ENCODE measurements at places on chromosomes 1 and 21.

GRCh38 chr1:242534753-242535152 is 10.3 kb upstream of the PLD5 start:
- no peak for DNase-seq

DNA sequence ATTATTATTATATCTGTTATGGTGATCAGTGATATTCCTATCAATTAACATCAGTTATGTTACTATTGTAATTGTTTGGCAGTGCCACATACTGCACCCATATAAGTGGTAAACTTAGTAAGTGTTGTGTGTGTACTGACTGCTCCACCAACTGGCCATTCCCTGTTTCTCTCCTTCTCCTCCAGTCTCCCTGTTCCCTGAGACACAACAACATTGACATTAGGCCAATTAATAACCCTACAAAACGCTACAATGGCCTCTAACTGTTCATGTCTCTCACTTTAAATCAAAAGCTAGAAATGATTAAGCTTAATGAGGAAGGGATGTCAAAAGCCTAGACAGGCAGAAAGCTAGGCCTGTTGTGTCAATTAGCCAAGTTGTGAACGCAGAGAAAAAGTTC is 6.6 kb upstream of the THRAP3 start:
- DNase-seq, result no peak

- no peak for DNase-seq
Observed at GRCh38 chr1:91608876-91609275, 108.2 kb downstream of the CDC7 start.

- DNase-seq, result peak; percentile 1
Observed at GRCh38 chr1:185045814-185046492, 595 bp downstream of the RNF2 start.

DNA sequence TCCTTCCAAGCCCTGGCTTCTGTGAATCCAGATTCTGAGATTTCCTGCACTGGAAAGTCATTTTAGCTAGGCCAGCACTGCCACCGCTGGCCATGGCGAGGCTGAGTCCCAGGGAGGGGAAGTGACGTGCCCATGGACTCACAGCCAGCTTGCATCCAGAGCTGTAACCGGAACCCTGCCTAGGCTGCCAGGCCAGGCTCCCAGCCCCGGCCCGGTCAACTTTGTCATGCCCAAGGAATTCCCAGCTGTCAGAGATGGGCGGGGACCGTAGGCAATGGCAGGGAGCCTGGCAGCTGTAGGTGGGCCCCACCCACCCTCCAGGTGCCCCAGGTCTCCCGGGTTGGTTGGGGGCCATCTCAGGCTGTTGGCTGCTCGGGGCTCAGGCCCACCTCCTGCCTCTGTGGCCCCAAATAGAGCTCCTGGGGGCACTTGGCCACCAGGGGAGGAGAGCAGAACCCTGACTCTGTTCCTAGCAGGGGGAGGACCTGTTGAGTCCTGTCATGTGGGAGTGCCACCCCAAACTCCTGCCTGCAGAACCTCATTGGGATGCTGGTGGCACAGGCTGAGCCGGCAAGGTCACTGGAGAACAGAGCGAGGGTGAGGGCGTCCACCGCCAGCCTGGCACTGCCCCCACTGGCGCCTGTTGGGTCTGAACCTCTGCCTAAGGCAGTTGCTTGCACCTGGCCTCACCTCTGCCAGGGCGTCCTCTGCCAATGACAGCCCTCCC is 57.8 kb downstream of the FOXO6 start:
- DNase-seq, result no peak

DNA sequence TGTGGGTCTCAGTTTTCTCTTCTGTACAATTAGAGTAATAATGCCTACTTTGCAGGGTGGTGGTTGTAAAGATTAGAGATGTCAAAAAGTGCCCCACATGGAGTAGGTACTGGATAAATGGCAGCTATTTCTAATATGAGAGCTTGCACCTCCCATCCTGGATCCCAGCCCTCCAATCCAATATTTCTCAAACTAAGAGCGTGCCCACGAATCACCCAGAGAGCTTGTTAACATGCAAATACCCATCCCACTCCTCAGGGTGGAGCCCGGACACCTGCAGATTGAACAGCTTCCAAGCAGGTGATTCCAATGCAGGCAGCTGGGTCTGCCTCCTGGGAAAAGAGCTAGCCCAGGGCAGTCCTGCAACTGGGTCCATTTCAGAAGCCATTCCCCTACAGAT is 33.0 kb downstream of the LRRN2 start:
- no peak for DNase-seq

DNA sequence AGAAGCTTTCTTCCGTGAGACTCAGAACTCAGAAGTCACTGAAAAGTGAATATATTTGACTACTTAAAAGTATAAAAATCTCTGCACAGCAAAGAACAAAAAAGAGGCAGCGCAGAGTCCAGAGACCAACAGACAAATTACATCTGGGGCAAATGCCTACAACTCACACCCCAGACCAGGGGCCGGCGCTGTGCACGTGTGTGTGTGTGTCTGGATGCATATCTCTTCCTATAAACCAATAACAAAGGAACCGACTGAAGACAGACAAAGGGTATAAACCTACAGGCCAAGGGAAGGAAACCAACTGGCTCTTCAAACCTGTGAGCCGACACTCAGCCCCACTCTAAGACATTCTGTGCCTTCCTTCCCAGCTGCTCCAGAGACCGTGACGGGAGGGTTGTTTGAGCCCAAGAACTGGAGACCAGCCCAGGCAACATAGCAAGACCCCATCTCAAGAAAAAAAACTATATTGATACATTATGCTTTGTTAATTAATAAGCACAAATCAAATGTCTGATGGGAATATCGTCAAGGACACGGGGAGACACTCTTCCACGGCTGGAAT is 18.8 kb downstream of the WNT9A start:
- no peak for DNase-seq

GRCh38 chr1:241356519-241357365 is at the start of gene RGS7:
TSS of gene RGS7 (minus strand) at chr1:241357205.
- no peak for DNase-seq

- DNase-seq, result no peak
Observed at GRCh38 chr1:59350521-59350920, 53.6 kb downstream of the FGGY start.

GRCh38 chr1:189217646-189218045 is 1260.0 kb downstream of the BRINP3 start:
- DNase-seq, result no peak

DNA sequence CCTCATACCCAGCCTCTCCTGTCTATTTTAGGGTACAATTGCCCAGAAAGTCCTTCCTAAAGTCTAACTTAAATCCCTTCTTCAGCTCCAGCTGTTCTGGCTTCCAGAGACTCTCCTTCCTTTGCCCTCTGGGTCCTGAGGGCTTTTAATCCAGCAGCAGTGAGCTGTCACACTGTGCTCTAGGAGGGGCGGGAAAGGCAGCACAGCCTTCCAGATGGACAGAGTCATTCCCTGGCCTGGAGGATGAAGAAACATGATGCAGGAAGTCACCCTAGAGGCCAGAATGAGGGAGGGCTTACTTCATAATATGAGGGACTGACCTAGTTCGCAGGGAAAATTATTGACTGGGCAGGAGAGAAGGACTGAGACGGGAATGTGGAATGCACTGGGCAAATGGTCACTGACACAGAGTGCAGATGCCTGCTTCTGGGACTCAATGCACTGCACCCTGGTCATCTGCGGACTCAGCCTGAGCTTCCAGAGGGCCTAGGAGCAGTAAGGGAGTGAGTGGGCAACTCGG is 1.3 kb downstream of the SH2D2A start:
- no peak for DNase-seq

GRCh38 chr1:93608187-93609109 is 73.2 kb downstream of the BCAR3 start:
- no peak for DNase-seq

DNA sequence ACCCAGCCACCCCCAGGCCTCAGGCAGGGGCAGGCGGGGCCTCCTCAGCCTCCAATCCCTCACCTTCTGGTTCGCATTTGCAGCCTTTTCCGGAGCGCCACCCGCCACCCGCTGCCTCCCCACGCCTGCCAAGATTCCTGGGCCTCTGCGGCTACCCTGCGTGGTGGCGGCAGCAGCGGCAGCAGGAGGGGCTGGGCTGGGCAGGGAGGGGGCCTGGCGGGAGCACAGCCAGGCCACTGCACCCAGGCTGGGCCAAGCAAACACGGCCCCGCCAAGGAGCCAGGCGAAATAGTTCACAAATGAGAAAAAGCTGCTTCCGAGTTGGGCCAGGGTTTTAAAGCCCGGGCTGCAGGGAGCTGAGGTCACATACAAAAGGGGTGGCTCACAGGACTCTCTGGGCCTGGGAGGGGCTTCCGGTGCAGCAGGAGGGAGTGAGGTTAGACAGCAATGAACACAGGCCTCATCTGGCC is 9.8 kb downstream of the COL8A2 start:
- no peak for DNase-seq

GRCh38 chr1:33323663-33324477 is 3.0 kb upstream of the A3GALT2 start:
- DNase-seq, result no peak

DNA sequence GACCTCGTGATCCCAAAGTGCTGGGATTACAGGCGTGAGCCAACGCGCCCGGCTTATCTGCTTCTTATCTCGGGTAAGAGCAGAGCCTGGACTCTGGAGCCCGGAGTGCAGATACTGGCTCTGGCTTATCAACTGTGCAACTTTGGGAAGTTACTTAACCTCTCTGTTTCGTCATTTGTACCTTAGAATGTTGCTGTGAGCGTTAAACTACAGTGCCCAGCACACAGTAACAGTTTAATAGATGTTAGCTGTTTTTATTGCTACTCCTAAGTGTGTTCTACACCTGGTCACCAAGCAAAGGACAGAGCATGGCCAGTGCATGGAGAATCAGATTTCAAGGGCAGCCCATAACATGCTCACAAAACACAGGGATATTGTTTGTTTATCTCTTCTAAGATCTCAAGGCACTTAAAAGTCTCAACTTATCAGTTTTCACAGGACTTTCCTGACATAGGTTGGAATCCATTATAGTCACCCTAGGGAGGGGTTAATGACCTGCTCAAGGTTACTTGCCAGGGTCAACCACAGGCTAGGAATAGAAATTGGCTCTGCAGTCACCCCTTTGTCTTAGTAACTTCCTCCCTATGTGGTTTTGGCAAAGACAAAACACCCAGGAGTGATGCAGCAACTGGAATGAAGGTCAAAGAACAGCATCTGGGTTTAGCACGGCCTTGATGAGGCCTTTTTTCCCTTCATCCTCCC is 22.5 kb upstream of the SRP9 start:
- no peak for DNase-seq

GRCh38 chr1:3564921-3565831 is 46.1 kb downstream of the MEGF6 start:
- no peak for DNase-seq

GRCh38 chr1:150576794-150577556 is 2.4 kb downstream of the MCL1 start:
- DNase-seq, result no peak

DNA sequence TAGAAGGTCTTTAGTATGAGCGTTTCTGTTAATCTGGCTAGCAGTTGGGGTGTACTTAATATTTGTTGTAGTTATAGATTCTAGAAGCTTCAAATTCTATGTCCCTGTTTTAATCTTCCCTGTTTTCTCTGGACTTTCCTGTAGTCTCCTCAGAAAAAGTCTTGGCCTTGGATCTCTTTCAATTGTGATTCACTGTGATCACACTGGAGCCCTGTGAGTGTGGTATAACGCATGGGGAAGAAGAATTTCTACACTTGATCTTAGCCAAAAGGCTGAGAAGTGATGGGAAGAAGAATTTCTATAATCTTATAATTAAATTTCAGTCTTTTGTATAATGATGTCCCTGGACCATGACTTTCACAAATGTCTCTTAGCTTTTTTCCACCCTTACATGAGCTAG is 36.7 kb upstream of the COP1 start:
- DNase-seq, result no peak

GRCh38 chr1:226990133-226990716 is 50.1 kb downstream of the COQ8A start:
- DNase-seq, result no peak

DNA sequence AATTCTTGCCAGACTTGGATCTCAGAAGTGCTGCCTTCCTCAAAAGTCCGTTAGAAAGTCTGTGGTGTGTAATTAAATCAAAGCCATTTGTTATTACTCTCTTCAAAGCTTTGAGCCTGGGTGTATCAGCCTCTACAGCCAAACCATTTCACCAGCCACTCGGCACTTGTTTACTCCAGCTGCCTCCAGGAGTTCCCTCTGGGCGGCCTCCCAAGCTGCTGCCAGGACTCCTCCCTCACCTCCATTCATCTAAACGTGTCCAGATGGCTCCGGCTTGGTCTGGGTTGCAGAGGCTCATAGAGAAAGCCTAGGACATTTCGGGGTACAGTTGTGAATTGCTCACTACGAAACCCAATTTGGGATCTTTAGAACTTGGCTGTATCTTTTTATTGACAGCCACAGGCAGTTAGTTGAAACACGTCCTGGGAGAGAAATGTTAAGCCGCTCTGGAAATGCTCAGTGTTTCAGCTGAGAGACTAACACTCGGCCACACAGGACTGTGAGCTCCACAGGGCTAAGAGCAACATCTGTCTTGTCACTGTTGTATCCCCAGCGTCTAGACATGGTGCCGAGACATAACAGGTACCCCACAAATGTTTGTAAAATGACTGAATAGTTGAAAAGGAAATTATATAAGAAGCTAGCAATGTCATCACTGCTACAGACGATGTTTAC is 116.9 kb upstream of the NGF start:
- no peak for DNase-seq

- no peak for DNase-seq
Observed at GRCh38 chr1:211066781-211067384, 67.1 kb downstream of the KCNH1 start.

DNA sequence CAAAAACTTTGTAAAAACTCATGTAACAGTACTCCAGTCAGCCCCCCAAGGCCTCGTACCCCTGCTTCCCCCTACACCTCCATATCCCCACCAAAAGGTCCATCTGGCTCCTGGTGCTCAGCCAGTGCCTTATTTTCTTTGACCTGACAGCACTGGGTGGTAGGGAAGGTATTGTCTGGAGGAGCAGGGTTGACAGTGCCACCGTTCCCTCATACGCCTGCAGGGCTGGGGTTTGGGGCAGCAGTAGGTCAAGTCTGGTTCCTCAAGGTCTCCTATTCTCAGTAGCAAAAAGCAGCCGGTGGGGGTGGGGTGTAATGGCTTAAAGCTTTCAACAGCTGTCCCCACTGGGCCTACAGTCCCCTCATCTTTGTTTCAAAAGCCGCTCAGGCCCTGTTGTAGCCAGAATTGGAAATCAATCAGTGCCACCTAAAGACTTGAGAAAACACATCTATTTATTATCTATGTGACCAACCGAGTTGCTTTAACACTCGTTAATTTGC is 25.3 kb upstream of the TTF2 start:
- DNase-seq, result no peak

GRCh38 chr1:62076286-62076685 is 118.4 kb upstream of the L1TD1 start:
- DNase-seq, result no peak

All from T follicular helper cell (primary cell).